Body of pancreas (tissue), 4 donors: ENCODE measurements at places on chromosomes 7 and 10. TPM values are rescaled to one million over a fixed set of nuclear protein-coding genes. Genes with fewer than 3 reads are reported as not detected.

Gene FRMD4A
- total RNA-seq, result 18.9 TPM

GRCh38 chr10:124701435-124701834 lies 42.7 kb downstream of the FAM53B start:
- peak; percentile 92 for DNase-seq
- H3K27ac ChIP-seq, result peak overlapping the region; percentile 19
- peaks cover 49% of the 10 kb centered on the region for H3K4me1 ChIP-seq
- H3K4me3 ChIP-seq, result no peak overlapping the region
- no peaks in the 10 kb centered on the region for H3K36me3 ChIP-seq

DNA sequence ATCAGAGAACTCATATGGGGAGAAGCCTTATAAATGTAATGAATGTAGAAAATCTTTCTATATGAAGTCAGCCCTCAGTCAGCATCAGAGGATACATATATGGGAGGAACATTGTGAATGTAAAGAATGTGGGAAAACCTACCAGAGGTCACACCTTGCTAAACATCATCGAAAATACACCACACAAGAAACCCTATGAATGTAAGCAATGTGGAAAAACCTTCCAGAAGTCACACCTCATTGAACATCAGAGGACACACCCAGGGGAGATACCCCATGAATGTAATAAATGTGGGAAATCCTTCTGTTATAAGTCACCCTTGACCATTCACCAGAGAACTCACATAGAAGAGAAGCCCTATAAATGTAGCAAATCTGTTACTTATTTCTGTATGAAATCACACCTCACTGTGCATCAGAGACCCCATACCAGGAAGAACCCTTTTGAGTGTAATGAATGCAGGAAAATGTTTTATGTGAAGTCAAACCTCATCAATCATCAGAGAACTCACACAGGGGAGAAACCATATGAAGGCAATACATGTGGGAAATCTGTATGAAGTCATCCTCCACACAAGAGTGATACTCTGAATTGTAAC lies 30.8 kb downstream of the ZNF12 start:
- no peak for DNase-seq
- no peaks in the 10 kb centered on the region for H3K27me3 ChIP-seq
- H3K27ac ChIP-seq, result no peak overlapping the region
- H3K4me3 ChIP-seq, result no peak overlapping the region
- H3K36me3 ChIP-seq, result no peaks in the 10 kb centered on the region

- H3K36me3 ChIP-seq, result no peaks in the 10 kb centered on the region
- no peaks in the 10 kb centered on the region for H3K4me1 ChIP-seq
- DNase-seq, result no peak
- no peaks in the 10 kb centered on the region for H3K27me3 ChIP-seq
- no peak overlapping the region for H3K27ac ChIP-seq
Observed at GRCh38 chr7:12032146-12032545, 178.9 kb upstream of the TMEM106B start.

DNA sequence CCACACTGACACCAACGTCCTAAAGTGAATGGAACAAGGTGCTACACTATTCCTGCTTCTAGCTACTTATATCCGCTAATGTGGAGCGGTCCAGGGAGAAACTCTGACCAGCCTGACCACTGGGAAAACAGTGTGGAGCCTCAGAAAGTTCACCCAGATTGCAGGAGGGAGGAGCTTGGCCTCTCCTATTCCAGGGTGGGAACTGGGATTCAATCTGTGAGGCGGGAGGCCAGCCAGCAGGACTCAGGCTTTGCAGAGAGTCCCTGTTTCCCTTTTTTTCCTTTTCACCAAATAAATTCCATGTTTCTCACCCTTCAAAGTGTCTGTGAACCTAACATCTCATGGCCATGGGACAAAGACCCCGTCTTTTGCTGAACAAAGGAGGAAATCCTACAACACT lies 86.4 kb upstream of the SEMA3C start:
- DNase-seq, result no peak
- no peaks in the 10 kb centered on the region for H3K27me3 ChIP-seq
- H3K4me3 ChIP-seq, result no peak overlapping the region
- no peaks in the 10 kb centered on the region for H3K4me1 ChIP-seq

- H3K27me3 ChIP-seq, result no peaks in the 10 kb centered on the region
- H3K4me1 ChIP-seq, result no peaks in the 10 kb centered on the region
- no peak overlapping the region for H3K4me3 ChIP-seq
- no peak overlapping the region for H3K27ac ChIP-seq
- H3K36me3 ChIP-seq, result no peaks in the 10 kb centered on the region
Observed at GRCh38 chr7:142249918-142250317, 7.9 kb downstream of the PRSS58 start.

- H3K36me3 ChIP-seq, result no peaks in the 10 kb centered on the region
- no peaks in the 10 kb centered on the region for H3K4me1 ChIP-seq
- peak within 1 kb of the TSS; percentile 47 for H3K27ac ChIP-seq
- no peak within 1 kb of the TSS for H3K4me3 ChIP-seq
Observed at GRCh38 chr10:123891144-123892071, at the start of gene CPXM2. TSS of gene CPXM2 (minus strand) at chr10:123891807. CDS start at chr10:123891659, 148 bp downstream.

DNA sequence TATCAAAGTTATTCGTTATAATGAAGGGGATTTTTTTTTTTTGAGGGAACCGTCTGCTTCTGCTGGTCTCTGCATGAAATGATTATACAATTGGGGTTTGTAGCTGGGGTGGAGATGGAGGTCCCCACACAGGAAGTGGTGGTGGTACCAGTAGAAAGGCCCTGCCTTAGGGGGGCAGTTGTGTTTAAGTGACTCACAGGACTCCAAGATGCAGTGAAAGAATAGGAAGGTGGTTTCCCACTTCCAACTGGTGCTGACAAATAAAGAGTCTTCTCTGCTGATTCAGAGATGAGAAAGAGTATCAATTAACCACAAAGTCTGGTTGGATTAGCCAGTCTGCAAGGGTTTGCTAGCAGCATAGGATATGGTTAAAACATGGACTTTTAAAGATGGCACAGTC lies 376.0 kb downstream of the SORCS3 start:
- H3K27me3 ChIP-seq, result no peaks in the 10 kb centered on the region
- H3K27ac ChIP-seq, result no peak overlapping the region
- DNase-seq, result no peak
- H3K4me3 ChIP-seq, result no peak overlapping the region
- H3K36me3 ChIP-seq, result no peaks in the 10 kb centered on the region
- H3K4me1 ChIP-seq, result no peaks in the 10 kb centered on the region

DNA sequence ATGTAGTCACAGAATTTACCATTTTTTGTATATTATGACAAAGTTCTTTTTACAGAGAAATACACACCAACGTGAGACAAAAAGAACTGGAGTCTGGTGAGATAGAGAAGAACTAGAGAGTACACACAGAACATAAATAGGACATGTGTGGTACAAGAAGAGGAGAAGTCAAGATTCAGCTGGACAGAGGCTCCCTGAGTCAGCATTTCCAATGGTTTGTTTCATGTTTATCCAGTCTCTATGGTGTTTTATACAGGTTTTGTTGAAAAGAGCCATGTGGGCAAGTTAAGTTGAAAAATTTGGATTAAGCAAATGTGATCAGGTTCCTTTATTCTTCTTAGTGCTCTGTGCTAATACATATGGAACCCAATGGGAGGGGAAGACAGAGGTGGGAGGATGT lies 105.5 kb upstream of the AKR1E2 start:
- H3K4me3 ChIP-seq, result no peak overlapping the region
- DNase-seq, result no peak
- no peaks in the 10 kb centered on the region for H3K27me3 ChIP-seq
- no peaks in the 10 kb centered on the region for H3K36me3 ChIP-seq

- H3K27ac ChIP-seq, result no peak overlapping the region
- H3K27me3 ChIP-seq, result no peaks in the 10 kb centered on the region
- peaks cover 17% of the 10 kb centered on the region for H3K4me1 ChIP-seq
- no peak overlapping the region for H3K4me3 ChIP-seq
- peak; percentile 80 for DNase-seq
- H3K36me3 ChIP-seq, result no peaks in the 10 kb centered on the region
Observed at GRCh38 chr10:45464958-45465567, 91.0 kb downstream of the ALOX5 start.

DNA sequence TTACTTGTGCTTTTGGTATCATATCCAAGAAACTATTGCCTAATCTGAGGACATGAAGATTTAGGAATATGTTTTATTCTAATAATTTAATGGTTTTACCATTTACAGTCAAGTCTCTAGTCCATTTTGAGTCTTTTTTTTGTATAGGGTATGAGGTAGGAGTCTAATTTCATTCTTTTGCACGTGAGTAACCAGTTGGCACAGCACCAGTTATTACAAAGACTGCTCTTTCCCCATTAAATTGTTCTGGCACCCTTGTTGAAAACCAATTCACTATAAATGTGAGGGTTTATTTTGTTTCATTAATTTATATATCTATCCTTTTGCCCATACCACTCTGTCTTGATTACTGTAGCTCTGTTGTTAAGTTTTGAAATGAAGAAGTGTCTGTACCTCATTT lies 381.6 kb downstream of the SUGCT start:
- H3K27ac ChIP-seq, result no peak overlapping the region
- no peaks in the 10 kb centered on the region for H3K4me1 ChIP-seq
- no peaks in the 10 kb centered on the region for H3K27me3 ChIP-seq
- DNase-seq, result no peak

DNA sequence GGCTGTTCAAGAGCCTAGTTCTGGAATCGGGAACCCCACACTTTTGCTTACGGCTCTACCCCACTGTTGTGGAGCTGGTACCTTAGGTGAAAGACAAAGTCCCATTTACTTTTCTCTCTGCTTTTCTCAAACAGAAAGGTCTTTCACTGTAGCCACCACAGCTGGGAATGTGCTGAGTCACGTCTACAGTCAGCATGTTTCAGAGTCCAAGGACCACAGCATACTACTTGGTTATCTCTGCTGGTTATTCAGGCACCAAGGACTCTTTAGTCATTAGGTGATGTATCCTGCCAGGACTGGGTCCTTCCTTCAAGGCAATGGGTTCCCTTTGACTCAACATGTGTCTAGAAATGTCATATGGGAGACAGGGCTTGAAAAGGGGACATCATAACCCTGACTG lies 266.8 kb upstream of the STEAP1 start:
- H3K27ac ChIP-seq, result no peak overlapping the region
- no peaks in the 10 kb centered on the region for H3K27me3 ChIP-seq
- no peak overlapping the region for H3K4me3 ChIP-seq
- no peak for DNase-seq

DNA sequence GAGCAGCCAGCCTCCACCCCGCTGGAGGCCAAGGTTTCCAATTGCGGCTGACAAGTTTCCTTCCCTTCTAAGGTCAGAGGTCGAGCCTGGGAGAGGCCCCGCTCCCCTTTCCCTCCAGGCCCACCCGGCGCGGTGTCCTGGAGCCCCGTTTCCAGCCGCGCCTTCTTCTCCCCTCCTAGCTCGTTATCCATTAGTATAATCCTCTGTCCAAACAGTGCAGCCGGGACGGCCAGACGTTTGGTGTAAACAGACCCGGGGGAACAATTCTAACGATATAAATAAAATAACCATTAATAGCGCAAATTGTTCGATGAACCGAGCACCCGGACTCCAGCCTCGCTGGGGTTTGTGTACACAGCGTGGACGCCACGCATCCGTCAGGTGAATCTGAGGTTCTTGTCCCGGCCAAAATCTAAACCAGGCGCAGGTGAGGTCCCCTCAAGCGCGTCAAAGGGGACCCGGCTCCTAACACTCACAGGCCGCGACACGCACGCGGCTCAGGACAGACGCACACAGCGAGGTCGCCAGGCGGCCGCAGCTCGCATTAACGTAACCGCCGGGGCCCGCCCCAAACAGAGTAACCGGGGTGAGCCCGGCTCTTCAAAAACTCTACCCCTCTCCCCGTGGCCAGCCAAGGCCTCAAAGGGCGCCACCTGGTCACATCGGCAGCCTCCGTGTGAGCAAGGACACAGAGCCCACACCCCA lies 10.8 kb upstream of the NKX2-3 start:
- no peak for DNase-seq
- no peak overlapping the region for H3K27ac ChIP-seq
- H3K36me3 ChIP-seq, result no peaks in the 10 kb centered on the region
- no peaks in the 10 kb centered on the region for H3K27me3 ChIP-seq

- no peaks in the 10 kb centered on the region for H3K4me1 ChIP-seq
- no peaks in the 10 kb centered on the region for H3K27me3 ChIP-seq
- no peak overlapping the region for H3K4me3 ChIP-seq
- no peak overlapping the region for H3K27ac ChIP-seq
- no peak for DNase-seq
Observed at GRCh38 chr7:70347463-70348254, 749.4 kb downstream of the AUTS2 start.
